ENCODE measurements at places on chromosomes 1 and 21.

DNA sequence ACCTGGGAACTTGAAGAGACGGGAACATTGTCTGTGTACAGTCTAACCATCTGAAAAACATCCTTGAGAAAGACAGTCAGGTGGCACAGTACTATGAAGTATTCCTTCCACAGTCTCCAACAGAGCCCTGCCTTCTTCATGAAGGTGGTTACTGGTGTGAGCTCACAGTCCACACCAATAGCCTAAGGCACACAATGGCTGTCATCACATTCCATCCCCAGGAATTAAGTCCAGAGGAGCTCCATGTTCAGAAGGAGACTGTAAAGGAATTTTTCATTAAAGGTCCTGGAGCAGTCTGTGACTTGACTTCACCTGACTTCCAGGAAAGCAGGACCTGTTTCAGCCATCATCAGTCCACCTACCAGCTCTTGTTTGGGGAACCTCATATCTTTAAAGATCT, 180.2 kb downstream of the C1orf21 start:
- no peak for DNase-seq

DNA sequence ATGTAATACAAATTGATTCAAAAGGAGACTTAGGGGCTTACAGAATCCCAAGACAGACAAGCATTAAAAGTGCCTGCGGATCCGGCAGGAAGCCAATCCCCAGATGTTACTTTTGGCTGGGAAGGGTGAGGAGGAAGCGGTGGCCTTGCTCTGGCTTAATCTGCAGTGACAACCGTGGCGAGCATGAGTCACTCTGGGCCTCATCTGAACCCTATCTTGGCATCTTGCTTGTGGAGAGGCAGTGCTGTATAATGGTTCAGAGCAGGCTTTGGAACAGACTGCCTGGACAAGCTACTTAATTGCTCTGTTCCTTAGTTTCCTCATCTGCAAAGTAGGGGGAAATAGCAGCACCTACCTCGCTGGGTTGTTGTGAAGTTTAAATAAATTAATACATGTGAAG, 74.1 kb downstream of the XCL2 start:
- DNase-seq = peak; percentile 82

DNA sequence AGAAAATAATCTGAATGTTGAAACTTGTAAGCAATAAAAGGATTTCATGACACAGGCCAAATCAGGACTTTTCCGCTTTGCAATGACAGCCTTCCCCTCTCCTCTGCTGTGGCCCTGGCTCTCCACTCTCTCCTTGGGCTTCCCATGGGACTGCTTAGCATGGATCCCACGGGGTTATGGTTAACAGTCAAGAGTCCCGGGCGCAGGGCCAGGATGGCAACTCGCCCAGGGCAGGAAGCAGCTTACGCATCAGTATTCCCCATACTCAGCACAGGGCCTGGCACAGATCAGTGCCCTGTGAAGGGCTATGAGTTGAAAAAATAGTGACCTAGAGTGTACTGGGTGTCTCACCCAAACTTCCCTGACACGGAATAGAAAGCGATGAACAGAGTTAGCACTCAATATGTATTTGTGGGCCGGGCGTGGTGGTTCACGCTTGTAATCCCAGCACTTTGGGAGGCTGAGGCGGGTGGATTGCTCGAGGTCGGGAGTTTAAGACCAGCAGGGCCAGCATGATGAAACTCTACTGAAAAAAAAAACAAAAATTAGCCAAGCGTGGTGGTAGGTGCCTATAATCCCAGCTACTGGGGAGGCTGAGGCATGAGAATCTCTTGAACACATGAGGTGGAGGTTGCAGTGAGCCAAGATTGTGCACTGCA, 29.1 kb upstream of the GRHL3 start:
- DNase-seq = no peak

- no peak for DNase-seq
Measured at GRCh38 chr1:232303222-232303620, 326.7 kb downstream of the SIPA1L2 start.

DNA sequence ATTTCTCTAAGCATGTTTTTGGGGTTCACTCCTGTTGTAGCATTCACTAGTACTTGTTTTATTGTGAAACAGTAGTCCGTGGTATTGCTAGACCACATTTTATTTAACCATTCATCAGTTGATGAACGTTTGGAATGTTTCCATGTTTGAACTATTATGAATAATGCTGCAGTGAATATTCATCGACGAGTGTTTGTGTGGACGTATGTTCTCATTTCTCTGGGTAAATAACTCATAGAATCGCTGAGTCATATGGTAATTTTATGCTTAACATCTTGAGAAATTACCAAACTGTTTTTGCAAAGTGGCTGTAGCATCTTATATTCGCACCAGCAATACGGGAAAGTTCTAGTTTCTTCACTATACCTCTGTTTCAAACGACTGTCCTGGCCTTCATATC, 28.0 kb upstream of the KAZN start:
- no peak for DNase-seq
